Breast epithelium (tissue), 4 donors: ENCODE measurements at places on chromosomes 7 and 10. TPM values are rescaled to one million over a fixed set of nuclear protein-coding genes. Genes with fewer than 3 reads are reported as not detected.

The JAZF1 gene
- 8.6 TPM for total RNA-seq

The CRHR2 gene
- total RNA-seq: under 0.01 TPM

The SEMA3C gene
- 108 TPM for total RNA-seq

The CYP26C1 gene
- total RNA-seq: 0.16 TPM

The ATRNL1 gene
- total RNA-seq: 2.9 TPM

The DNAJC30 gene
- 6.9 TPM for total RNA-seq

The CCDC172 gene
- not detected for total RNA-seq

The SUGCT gene
- total RNA-seq: 4.0 TPM

The SPDYE5 gene
- total RNA-seq: not detected

The LEP gene
- total RNA-seq: 48.2 TPM

The FXYD4 gene
- total RNA-seq: not detected

The SUN3 gene
- not detected for total RNA-seq

The FAM25C gene
- not detected for total RNA-seq

The AKR1C4 gene
- not detected for total RNA-seq

The TMEM176A gene
- 28.3 TPM for total RNA-seq

The PRLHR gene
- not detected for total RNA-seq

The MSANTD7 gene
- 9.6 TPM for total RNA-seq

The SPDYE1 gene
- total RNA-seq: not detected

The CALCR gene
- total RNA-seq: 0.66 TPM

The ODAD2 gene
- not detected for total RNA-seq

The PRF1 gene
- total RNA-seq: 2.2 TPM

The CROT gene
- 11.7 TPM for total RNA-seq

The LBX1 gene
- total RNA-seq: not detected

The SPDYE16 gene
- total RNA-seq: not detected

The AKR1B15 gene
- total RNA-seq: 5.6 TPM

The LDB3 gene
- total RNA-seq: 2.9 TPM

The DGKB gene
- 0.33 TPM for total RNA-seq

The NEURL1 gene
- 0.16 TPM for total RNA-seq

The MACC1 gene
- 39.4 TPM for total RNA-seq
